Effector memory CD8-positive, alpha-beta T cell (primary cell): ENCODE measurements at places on chromosomes 13 and 19.

- DNase-seq: no peak
- H3K4me1 ChIP-seq: no peaks in the 10 kb centered on the region
- H3K27me3 ChIP-seq: no peaks in the 10 kb centered on the region
- no peak overlapping the region for H3K27ac ChIP-seq
- H3K36me3 ChIP-seq: no peaks in the 10 kb centered on the region
Observed at GRCh38 chr13:36029166-36029565, 102.0 kb downstream of the DCLK1 start.

DNA sequence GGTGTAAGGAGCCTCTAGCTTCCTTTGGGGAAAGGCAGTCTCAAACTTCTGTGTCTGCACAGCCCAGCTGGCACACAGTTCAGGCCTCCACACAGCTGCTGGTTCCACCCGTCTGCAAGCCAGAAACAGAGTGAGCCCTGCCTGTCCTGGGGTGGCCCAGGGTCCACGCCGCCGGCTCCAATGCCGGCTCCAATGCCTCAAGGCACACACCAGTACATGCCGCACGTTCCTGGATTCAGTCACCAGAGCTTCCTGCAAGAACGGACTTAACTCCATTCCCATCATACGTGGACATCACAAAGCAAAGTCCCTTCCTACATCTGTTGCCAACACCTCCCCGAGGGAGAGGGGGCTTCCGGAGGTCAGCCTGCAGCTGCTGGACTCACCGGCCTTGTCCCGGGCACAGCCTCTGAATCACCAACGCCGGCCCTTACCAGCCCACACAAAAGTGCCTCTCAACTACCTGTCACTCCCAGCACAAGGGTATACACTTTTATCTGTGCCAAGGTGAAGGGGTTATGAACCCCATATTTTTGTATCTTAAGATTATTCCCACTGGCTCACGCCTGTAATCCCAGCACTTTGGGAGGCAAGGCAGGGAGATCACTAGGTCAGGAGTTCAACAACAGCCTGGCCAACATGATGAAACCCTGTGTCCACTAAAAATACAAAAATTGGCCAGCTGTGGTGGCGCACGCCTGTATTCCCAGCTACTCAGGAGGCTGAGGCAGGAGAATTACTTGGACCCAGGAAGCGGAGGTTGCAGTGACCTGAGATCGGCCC lies 8.5 kb downstream of the SH3GL1 start:
- H3K4me1 ChIP-seq: peaks cover 42% of the 10 kb centered on the region
- no peak for DNase-seq
- H3K4me3 ChIP-seq: no peak overlapping the region
- peaks cover 43% of the 10 kb centered on the region for H3K36me3 ChIP-seq

DNA sequence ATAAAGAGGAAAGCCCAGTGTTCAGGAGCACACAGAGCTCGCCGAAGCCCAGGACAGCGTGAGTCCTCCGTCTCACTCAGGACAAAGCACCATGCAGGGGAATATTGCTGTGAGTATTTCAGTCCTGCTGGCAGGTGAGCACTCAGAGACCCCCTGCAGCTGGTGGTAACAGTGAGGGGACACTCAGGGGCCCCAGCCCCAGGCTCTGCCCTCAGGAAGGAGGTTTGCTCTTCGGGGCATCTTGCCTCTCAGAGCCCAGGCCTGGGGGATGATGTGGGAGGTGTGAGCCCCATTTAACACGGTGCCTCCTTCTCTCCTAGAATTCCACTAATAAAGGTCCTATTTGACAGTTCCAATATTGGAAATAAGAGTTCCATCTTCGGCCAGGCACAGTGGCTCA lies 14.8 kb downstream of the LILRA1 start:
- no peaks in the 10 kb centered on the region for H3K36me3 ChIP-seq
- DNase-seq: no peak
- peaks cover 47% of the 10 kb centered on the region for H3K27me3 ChIP-seq
- no peak overlapping the region for H3K4me3 ChIP-seq
- peaks cover 2% of the 10 kb centered on the region for H3K4me1 ChIP-seq
- H3K27ac ChIP-seq: no peak overlapping the region

- H3K27ac ChIP-seq: no peak overlapping the region
- H3K4me1 ChIP-seq: no peaks in the 10 kb centered on the region
- no peaks in the 10 kb centered on the region for H3K36me3 ChIP-seq
- H3K4me3 ChIP-seq: no peak overlapping the region
Observed at GRCh38 chr13:21909331-21909730, 238.5 kb downstream of the FGF9 start.

DNA sequence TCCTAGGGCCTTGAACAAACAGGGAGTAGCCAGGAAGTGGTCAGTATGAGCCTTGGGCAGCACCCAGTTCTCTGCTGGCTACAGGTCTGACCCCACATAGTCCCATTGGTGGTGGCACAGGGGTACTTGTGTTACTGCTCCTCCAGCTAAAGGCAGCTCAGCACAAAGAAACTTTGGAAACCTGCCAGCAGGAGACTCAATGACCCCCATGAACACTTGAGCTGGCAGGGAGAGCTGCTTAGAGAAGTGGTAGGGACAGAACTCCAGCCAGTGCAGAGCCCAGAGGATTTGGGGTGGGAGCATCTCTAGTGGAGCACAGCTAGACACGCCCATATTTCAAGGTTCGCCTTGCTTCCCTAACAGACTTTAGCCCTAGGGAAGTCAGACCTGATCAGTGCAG lies 10.4 kb upstream of the ZNF586 start:
- H3K4me1 ChIP-seq: no peaks in the 10 kb centered on the region
- H3K27ac ChIP-seq: no peak overlapping the region
- no peak overlapping the region for H3K4me3 ChIP-seq
- peaks cover 8% of the 10 kb centered on the region for H3K36me3 ChIP-seq

DNA sequence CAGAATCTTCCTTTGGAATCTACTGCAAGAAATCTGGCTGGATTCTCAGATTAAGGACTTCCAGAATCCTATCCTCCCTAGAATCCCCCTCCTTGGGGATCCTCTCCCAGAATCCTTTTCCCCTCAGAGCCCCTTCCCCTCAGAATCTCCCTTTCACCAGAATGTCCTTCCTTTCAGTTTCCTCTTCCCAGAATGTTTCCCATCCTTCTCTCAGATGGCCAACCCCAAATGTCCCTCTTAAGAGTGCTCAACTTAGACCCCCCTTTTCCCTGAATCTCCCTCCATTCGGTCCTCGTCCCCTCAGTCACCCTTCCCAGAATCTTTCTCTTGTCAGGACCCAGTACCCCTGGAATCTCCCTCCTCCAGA lies 584 bp upstream of the RPS16 start:
- no peaks in the 10 kb centered on the region for H3K27me3 ChIP-seq
- peaks cover 22% of the 10 kb centered on the region for H3K4me1 ChIP-seq
- H3K4me3 ChIP-seq: peak overlapping the region; percentile 100
- H3K36me3 ChIP-seq: peaks cover 63% of the 10 kb centered on the region
- DNase-seq: no peak
- peak overlapping the region; percentile 99 for H3K27ac ChIP-seq

DNA sequence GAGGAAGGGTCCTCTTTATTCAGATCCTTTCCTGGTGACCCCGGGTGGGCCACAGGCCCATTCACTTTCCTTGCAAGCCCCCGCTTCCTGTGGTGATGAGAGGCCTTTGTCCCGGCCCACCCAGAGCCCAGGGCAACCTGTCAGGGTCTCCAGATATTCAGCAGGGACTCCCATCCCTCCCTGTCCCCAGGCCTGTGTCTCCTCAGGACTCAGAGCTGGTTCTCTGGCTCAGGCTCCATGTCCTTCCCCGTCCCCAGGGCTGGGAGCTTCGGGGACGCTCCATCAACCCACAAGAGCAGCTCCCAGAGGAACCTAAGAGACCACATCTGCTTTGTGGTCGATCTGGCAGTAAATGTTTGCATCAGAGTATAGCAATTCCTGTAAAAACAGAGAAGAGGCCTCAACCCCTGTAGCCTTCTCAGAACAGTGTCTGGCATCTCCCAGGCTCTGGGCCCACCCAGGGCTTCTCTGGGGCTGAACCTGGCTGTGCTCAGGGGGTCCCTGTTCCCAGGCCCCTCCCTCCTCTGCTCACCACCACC lies 7.8 kb downstream of the CEACAM4 start:
- no peaks in the 10 kb centered on the region for H3K36me3 ChIP-seq
- H3K27me3 ChIP-seq: peaks cover 48% of the 10 kb centered on the region
- no peaks in the 10 kb centered on the region for H3K4me1 ChIP-seq
- DNase-seq: no peak
- H3K27ac ChIP-seq: no peak overlapping the region

- H3K27ac ChIP-seq: no peak overlapping the region
- no peak overlapping the region for H3K4me3 ChIP-seq
Observed at GRCh38 chr13:79674765-79675515, 194.0 kb downstream of the NDFIP2 start.

DNA sequence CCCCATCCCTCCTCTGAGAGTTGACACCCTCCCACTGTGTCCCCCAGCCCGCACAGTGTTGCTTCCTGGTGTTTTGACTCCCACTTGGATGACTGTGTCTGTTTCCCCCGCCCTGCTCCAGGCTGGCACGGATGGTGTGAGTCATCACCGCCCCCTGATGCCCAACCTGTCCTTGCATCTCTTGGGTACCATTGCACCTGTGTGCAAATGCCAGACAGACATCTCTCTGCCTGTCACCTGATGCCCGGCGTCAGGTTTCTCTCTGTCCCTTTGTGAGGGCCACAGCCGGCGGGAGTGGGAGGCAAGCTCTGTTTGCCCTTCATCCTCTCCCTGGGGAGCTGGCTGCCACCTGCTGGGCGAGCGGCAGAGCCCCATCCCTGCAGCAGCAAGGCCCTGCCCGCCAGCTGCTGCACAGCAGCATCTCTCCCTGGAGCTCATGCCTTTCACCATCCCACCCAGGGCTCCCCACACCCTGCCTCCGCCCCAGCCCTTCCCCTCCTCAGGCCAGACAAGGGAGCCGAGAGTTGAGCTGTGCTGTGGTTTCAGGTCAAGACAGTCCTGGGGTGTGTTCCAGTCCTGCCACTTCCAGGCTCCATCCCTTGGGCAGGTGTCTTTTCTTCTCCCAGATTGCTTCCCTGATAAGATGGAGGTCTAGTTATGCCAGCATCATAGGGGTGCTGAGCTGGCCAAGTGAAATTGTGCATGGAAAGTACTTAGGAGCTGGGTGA lies 29.7 kb downstream of the NKPD1 start:
- DNase-seq: no peak
- H3K4me3 ChIP-seq: no peak overlapping the region
- H3K27ac ChIP-seq: no peak overlapping the region
- peaks cover 3% of the 10 kb centered on the region for H3K36me3 ChIP-seq
- peaks cover 9% of the 10 kb centered on the region for H3K4me1 ChIP-seq
- no peaks in the 10 kb centered on the region for H3K27me3 ChIP-seq

GRCh38 chr13:51370811-51371210 lies 31.3 kb downstream of the SERPINE3 start:
- H3K27me3 ChIP-seq: no peaks in the 10 kb centered on the region
- H3K4me3 ChIP-seq: no peak overlapping the region
- DNase-seq: no peak
- H3K36me3 ChIP-seq: peaks cover 13% of the 10 kb centered on the region
- no peaks in the 10 kb centered on the region for H3K4me1 ChIP-seq

DNA sequence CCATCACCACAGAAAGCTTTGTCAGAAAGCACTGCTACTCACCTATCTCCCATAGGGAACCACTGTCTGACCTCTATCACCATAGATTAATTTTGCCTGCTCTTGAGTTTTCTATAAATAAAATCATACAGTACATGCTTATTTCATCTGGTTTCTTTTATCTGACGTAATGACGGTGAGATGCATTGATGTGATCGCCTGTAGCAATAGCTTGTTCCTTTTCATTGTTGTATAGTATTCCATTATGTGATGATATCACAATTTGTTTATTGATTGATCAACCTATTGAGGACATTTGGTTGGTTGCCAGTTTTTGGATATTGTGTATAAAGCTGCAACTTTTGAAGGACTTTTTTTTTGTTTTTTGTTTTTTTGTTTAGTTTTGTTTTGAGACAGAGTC lies 51.9 kb upstream of the ADGRE1 start:
- H3K27ac ChIP-seq: no peak overlapping the region
- no peak overlapping the region for H3K4me3 ChIP-seq
- no peak for DNase-seq
- H3K36me3 ChIP-seq: peaks cover 76% of the 10 kb centered on the region
- peaks cover 4% of the 10 kb centered on the region for H3K4me1 ChIP-seq
- H3K27me3 ChIP-seq: no peaks in the 10 kb centered on the region

- no peak overlapping the region for H3K27ac ChIP-seq
- no peaks in the 10 kb centered on the region for H3K36me3 ChIP-seq
Observed at GRCh38 chr13:34412817-34413375, 529.2 kb upstream of the NBEA start.

GRCh38 chr19:10061717-10062310 lies 24.3 kb upstream of the SHFL start:
- H3K4me3 ChIP-seq: no peak overlapping the region
- H3K27me3 ChIP-seq: peaks cover 34% of the 10 kb centered on the region
